Uterus (tissue), 4 donors: ENCODE measurements at places on chromosomes 6 and 20. TPM values are rescaled to one million over a fixed set of nuclear protein-coding genes. Genes with fewer than 3 reads are reported as not detected.

The ZNF335 gene
- 40.0 TPM for total RNA-seq

The SYCP2L gene
- total RNA-seq: 3.5 TPM

DNA sequence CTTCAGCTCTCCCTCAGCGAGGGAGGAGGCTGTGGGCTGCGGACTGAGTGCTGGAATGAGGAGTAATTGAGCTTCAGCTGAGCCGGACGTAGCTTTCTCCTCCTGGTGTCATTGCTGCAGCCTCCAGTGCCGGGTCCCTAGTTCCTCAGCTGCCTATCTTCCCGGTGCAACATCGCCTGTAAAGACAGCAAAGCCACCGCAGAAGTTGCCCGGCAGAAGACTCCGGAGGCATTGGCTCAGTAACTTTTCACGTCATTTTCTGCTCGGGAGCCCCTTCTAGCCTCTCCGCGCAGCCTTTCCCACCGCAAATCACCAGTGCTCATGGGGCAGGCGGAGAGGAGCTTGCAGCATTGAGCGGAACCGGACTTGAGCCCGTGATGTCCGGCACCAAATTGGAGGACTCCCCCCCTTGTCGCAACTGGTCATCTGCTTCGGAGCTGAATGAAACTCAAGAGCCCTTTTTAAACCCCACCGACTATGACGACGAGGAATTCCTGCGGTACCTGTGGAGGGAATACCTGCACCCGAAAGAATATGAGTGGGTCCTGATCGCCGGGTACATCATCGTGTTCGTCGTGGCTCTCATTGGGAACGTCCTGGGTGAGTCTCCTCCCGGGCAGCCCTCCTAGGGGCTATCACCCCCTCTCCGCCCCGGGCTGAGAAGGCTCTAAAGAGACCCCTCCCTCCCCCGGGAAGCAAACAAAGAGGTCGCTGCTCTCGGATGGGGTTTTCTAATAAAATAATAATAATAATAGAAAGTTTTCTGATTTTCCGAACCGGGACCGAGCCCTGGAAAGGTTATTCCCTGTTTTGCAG lies at the start of gene HCRTR2:
Gene HCRTR2 (plus strand): TSS at position 305 of the 816 bp plus-strand sequence. CDS start 73 bp downstream, at position 378.
- H3K27me3 ChIP-seq: no peaks in the 10 kb centered on the region
- no peak within 1 kb of the TSS for H3K4me3 ChIP-seq
- peaks cover 3% of the 10 kb centered on the region for H3K4me1 ChIP-seq

GRCh38 chr6:30882204-30882758 lies 2.0 kb upstream of the DDR1 start:
- no peak for DNase-seq
- no peaks in the 10 kb centered on the region for H3K4me1 ChIP-seq
- H3K27me3 ChIP-seq: no peaks in the 10 kb centered on the region
- no peaks in the 10 kb centered on the region for H3K36me3 ChIP-seq
- peak overlapping the region; percentile 98 for H3K27ac ChIP-seq
- no peak overlapping the region for H3K4me3 ChIP-seq

GRCh38 chr6:128350416-128351254 lies 169.8 kb downstream of the PTPRK start:
- H3K4me3 ChIP-seq: no peak overlapping the region
- H3K4me1 ChIP-seq: no peaks in the 10 kb centered on the region
- no peaks in the 10 kb centered on the region for H3K27me3 ChIP-seq
- H3K27ac ChIP-seq: no peak overlapping the region

GRCh38 chr6:72272958-72273357 lies 348.9 kb upstream of the KCNQ5 start:
- H3K36me3 ChIP-seq: no peaks in the 10 kb centered on the region
- DNase-seq: no peak
- H3K4me1 ChIP-seq: no peaks in the 10 kb centered on the region
- no peak overlapping the region for H3K4me3 ChIP-seq
- no peak overlapping the region for H3K27ac ChIP-seq

GRCh38 chr6:128601060-128601459 lies 80.7 kb upstream of the PTPRK start:
- H3K36me3 ChIP-seq: no peaks in the 10 kb centered on the region
- no peaks in the 10 kb centered on the region for H3K4me1 ChIP-seq
- no peak for DNase-seq
- no peak overlapping the region for H3K4me3 ChIP-seq
- no peaks in the 10 kb centered on the region for H3K27me3 ChIP-seq
- no peak overlapping the region for H3K27ac ChIP-seq

DNA sequence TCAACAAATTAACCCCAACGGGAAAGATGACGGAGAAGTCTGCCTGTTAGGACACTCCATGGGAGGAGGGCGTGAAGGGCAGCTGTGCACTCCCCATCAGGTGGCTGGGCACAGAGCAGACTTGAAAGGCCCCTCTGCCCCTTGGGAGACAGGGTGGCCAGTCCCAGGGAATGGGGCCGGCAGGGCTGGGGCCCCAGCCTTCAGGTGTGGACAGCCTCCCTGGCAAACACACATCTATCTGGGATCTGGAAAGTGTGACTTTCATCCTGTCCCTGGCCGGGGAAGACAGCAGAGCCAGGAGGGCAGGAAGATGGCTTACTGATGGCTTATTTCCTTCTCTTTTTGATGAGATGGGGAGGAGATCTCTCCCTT lies 4.5 kb upstream of the FRMD1 start:
- no peaks in the 10 kb centered on the region for H3K27me3 ChIP-seq
- no peak overlapping the region for H3K4me3 ChIP-seq
- H3K4me1 ChIP-seq: no peaks in the 10 kb centered on the region
- H3K36me3 ChIP-seq: no peaks in the 10 kb centered on the region
- DNase-seq: no peak

DNA sequence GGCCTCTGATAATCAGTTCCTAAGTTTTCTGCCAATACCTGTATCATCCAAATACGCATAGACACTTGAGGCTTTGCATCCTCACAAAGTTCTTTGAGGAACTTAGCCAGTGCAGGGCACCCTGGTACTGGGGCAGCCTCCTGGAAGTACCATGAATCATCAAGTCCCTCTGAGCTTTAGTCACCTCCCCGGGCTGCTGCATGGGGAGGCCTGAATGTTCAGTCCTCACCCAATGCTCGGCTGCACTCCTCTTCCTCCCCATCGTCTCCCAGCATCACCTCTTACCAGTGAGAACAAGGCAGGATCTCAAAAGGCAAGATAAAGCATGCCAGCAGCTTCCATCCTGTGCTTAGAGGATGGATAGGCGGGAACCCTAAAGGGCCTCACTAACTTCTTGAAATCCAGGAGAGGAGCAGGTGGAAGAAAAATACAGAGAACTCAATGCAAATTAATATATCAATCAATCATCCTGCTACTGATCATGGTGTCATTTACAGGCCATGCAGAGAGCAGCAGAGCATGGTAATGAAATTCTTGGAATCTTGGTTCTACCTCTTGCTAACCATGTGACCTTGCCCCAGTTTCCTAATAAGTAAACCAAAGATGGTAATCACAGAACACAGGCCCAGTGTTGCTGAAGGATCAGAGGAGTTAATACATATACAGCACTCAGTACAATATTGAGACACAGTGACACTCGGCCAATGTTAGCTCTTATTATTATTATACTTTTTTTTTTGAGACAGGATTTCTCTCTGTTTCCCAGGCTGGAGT lies 4.7 kb upstream of the CCN6 start:
- H3K27ac ChIP-seq: no peak overlapping the region
- no peaks in the 10 kb centered on the region for H3K27me3 ChIP-seq
- peaks cover 9% of the 10 kb centered on the region for H3K4me1 ChIP-seq
- H3K36me3 ChIP-seq: no peaks in the 10 kb centered on the region
- no peak overlapping the region for H3K4me3 ChIP-seq

DNA sequence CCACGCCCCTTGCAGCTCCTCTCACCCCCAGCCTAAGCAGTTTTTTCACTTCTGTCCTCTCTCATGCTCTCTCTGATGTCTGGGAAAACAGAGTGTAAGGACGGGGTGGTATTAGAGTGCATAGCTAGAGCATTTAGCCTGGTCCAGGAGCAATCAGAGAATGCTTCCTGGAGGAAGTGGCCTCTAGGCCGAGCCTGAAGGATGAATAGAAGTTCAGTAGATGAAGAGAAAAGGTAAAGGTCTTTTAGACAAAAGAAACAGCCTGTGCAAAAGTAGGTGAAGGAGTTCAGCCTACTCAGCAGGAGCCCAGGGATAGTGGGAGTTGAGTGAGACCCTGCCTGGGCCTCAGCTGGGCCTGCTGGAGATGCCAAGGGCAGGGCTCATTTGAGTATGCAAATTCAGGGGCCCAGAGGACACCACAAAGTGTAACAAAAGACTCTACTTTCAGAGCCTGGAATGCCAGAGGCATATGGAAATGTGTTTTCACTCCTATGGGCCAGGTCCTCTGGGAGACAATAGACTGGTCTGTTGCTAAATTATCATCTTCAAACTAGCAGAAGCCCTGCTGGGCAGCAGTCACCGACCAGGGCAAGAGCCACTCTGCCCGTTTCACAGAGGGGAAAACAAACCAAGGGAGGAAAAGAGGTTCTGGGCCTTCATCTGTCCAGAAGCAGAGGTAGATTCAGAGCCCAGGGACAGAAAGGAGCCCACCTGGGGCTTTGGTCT lies 19.7 kb upstream of the TM9SF4 start:
- no peak overlapping the region for H3K27ac ChIP-seq
- no peaks in the 10 kb centered on the region for H3K27me3 ChIP-seq
- no peaks in the 10 kb centered on the region for H3K4me1 ChIP-seq
- no peak for DNase-seq
- no peaks in the 10 kb centered on the region for H3K36me3 ChIP-seq

DNA sequence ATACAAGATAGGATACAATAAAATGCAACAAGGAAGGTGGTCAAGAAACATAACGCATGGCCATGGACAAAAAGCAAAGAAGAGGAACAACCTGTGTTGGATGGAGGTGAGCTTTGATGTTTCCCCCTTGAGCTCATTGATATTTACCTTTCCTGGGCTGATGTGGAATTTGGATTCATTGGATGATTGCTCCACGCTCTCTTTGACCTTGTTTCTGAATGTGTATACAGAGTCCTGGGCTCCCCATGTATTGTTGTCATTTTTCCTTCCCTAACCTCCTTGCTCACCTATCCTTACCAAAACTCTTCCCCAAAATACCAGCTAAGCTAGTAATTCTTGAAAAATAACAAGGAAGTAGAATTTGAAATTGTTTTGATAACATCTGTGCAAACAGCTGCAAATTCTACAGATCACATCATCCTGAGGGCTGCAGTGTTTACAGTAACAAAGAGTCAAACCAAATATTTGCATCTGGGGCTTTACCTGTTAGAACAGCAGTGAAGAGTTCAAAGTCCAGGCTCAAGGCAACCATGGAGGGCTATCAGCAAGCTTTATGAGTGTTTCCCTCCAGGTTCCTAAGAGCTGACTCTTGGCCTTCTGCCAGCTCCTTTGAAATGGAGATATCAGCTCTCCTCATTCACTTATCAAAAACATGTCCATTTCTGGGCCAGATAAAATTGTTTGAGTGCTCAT lies 214.3 kb upstream of the MARCKS start:
- H3K36me3 ChIP-seq: no peaks in the 10 kb centered on the region
- H3K27me3 ChIP-seq: no peaks in the 10 kb centered on the region
- no peaks in the 10 kb centered on the region for H3K4me1 ChIP-seq
- H3K27ac ChIP-seq: no peak overlapping the region

- H3K36me3 ChIP-seq: no peaks in the 10 kb centered on the region
- H3K4me1 ChIP-seq: no peaks in the 10 kb centered on the region
- H3K4me3 ChIP-seq: no peak overlapping the region
- DNase-seq: no peak
Measured at GRCh38 chr6:97288188-97288587, 5.2 kb upstream of the MMS22L start.
